ENCODE measurements at places on chromosomes 2 and 18. TPM values are rescaled to one million over a fixed set of nuclear protein-coding genes. Genes with fewer than 3 reads are reported as not detected.

- DNase-seq: no peak
Observed at GRCh38 chr2:67378555-67378954, 18.6 kb upstream of the ETAA1 start.

DNA sequence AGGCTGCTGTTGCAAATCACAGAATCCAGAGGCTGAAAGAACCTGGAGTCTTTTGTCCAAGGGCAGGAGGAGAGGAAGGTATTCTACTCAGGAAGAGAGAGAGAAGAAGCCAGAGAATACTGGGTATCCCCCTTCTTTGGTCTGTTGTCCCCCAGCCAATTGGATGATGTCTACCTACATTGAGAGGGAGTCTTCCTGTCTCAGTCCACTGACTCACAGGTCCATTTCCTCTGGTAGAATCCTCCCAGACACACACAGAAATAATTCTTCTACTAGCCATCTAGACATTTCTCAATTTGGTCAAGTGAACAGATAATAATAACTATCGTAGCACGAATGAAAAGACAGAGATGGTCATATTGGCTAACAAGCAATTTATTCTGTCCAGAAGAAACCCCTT is 416.4 kb upstream of the UBE2E3 start:
- no peak for DNase-seq

- no peak for DNase-seq
Observed at GRCh38 chr2:120844070-120844738, 108.5 kb downstream of the GLI2 start.

DNA sequence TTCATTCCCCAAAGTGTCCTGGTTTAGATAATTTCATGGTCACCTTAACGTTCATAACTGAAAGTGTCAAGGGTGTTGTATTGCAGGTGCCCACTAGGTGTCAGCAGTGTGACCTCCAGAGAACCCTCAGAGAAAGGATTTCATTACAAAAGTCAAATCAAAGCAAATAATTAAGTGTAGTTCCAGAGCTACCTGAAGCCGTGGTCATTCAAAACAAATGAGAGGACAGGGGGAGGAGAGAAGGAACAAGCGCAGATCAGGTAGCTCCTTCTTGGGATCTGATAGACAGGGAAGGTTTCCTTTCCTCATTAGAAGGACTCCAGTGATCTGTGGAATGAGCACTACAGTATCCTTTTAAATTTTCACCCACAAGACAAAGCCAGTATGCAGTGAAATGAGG is at the start of gene SLC9A4:
TSS of gene SLC9A4 (plus strand) at position 207 of the 400 bp plus-strand sequence. CDS start 534 bp downstream, outside the sequence.
- peak; percentile 38 for DNase-seq

KRTCAP3 gene
- polyA plus RNA-seq: 6.7 TPM

DNA sequence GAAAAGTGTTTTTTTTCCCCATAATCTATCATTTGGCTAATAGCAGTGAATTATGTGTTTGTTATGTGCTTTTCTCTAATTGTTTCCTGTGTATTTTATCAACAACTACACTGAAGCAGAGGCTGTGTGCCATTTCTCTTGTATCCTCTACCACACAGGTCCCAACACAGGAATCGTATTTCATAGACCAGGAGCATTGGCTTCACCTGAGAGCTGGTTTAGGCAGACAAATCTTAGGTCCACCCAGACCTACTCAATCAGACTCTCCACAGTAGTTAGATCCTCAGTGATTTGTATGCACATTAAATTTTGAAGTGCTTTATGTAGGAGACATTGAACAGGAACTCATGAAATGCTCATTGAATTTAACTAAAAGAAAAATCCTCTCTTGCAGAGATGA is 109.2 kb downstream of the FSHR start:
- no peak for DNase-seq

GRCh38 chr18:5490753-5491480 is 52.9 kb downstream of the EPB41L3 start:
- no peak for DNase-seq

C1QL2 gene
- polyA plus RNA-seq: not detected

DNA sequence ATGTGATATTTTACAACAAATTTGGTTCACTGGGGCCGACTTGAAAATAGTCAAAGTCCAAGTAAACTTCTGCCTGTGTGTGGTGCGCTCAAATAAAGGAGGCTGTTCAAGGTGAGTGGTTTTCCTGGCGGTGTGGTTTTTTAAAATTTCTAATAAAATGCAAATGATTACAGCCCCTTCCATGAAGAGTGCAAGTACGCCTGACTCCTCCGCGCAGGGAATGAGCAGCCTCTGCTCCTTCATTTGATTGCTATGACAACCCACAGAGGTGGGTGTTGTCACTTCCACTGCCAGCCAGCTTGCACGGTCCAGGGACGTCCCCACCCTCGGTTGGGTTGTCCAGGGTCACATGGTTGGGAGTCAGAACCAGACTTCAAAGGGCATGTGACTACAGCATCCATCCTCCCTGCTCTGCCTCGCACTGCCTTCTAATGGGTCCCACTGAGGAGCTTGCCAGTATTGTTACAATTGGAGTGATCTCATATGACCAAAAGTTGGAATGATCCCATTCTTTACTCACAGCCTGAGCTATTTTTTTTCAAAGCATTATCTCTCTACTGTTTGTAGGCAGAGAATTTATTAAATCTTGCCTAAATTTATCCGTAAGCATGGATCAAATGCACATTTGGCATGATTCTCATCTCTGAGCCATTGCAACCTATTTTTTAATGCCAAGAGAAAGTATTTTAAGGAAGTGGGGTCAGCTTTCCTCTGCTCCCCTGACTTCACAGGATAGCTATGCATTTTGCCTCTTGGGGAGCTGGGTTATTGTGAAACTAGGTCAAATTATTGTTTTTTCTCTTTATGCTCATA is 121.3 kb downstream of the AGAP1 start:
- DNase-seq: no peak

GALNT13 gene
- not detected for polyA plus RNA-seq

- no peak for DNase-seq
Observed at GRCh38 chr2:183497861-183498260, 373.6 kb downstream of the NUP35 start.

DHRS9 gene
- polyA plus RNA-seq: 0.25 TPM

- DNase-seq: no peak
Observed at GRCh38 chr18:63162271-63163014, 157.1 kb downstream of the BCL2 start.

DNA sequence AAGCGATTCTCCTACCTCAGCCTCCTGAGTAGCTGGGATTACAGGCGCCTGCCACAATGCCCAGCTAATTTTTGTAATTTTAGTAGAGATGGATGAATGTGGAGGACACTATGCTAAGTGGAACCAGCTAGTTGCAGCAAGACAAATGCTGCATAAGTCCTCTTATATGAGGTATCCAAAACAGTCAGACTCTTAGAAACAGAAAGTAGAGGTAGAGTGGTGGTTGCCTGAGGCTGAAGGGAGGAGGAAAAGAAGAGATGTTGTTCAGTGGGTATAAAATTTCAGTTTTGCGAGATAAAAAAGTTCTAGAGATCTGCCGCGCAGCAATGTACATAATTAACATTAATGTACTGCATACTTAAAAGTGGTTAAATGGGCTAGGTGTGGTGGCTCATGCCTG is 145.3 kb upstream of the SPRED2 start:
- DNase-seq: no peak

- DNase-seq: no peak
Observed at GRCh38 chr18:79760348-79760747, 37.4 kb upstream of the KCNG2 start.

EGR4 gene
- not detected for polyA plus RNA-seq

- no peak for DNase-seq
Observed at GRCh38 chr2:130878933-130879332, 42.2 kb downstream of the ARHGEF4 start.

- no peak for DNase-seq
Observed at GRCh38 chr2:223068071-223068470, 16.1 kb downstream of the KCNE4 start.

DNA sequence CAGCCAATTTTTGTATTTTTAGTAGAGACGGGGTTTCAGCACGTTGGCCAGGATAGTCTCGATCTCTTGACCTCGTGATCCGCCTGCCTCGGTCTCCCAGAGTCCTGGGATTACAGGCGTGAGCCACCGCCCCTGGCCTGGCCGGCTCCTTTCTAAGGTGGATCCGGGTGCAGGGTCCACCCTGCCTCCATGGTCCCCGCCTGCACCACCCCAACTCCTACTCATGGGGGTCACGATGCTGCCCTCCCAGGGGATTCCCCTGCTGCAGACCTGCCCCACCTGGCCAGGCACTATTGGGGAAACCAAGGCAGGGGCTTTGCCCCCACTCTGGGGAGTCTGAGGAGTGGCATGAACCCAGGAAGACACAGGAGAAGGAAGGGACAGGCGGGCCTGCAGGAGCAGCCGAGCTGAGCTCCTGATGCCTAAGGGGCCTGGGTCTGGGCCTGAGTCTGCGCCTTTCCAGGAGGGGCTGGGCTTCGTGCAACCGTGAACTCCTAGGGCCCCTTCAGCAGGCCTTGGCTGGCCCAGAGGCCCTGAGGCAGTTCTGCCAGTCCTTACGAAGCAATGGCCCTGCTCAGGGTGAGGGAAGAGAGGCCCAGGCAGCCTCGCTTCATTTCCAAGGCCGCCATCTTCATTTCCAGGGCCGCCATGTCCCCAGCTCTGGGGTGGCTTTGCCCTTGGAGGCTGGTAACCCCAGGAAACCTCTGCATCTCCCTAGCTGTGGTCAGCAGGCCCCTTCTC is 67.2 kb upstream of the SMAD7 start:
- peak; percentile 8 for DNase-seq

- no peak for DNase-seq
Observed at GRCh38 chr2:9639000-9639602, 8.3 kb upstream of the YWHAQ start.

GRCh38 chr2:207506426-207506825 is 23.3 kb upstream of the CREB1 start:
- DNase-seq: no peak

SPHKAP gene
- not detected for polyA plus RNA-seq

DNA sequence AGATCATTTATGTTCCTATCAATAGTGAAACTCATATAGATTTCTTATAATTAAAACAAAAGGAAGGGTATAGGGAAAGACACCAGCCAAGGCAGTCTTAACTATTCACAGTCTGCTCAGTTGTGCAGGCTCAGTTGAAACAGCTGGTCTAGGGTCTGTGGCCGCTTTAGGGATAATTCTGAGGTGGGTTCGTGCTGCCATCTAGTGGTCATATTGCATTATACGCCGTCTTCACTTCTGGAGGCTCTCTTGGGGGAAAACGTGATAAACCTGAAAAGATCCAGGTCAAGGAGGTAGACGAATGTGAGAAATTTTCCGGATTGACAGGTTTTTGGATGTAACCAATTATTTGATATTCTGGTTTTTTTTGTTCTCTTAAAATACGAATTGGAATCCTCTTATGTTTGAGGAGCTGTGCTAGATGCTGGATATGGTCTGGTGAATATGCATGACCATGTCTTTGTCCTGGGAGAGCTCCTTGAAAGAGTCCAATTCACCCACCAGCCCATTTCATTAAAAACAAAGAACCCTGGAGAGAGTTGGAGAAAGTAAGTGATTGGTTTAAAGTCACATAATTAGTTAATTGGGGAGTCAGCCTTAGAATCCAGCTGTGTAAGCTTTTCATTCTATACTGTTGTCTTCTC is 492.4 kb downstream of the PLCL1 start:
- DNase-seq: peak; percentile 49

- DNase-seq: no peak
Observed at GRCh38 chr2:230602562-230603230, 109.9 kb upstream of the CAB39 start.

DNA sequence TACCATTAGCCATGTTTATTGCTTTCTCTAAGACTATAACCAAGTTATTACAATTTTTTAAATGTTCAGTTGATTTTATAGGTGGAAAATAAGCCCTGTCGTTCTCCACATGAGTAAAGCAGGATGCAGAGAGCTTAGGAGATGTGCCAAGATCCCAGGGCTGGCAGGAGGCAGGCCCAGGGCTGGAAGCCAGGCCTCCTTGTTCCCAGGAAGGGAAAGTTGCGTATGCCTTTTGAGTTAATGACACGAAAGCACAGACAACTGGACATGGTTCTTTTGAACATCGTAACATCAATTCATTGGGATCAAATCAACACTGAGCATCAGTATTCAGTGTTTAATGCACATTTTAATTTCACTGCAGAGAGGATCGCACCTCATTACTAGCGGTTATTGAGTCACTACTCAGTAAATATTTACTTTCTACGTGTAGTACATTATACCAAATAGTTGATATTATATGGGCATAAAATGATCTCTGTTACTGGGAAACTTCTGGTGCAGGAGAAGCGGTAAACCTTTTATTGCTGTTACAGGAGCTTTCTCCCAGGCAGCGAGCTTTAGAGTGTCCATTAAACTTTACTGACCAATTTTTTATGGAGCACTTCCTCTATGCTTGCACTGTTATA is 60.0 kb downstream of the RNF144A start:
- DNase-seq: no peak

RGPD4 gene
- polyA plus RNA-seq: not detected

RESP18 gene
- not detected for polyA plus RNA-seq

GRCh38 chr18:49959176-49959575 is 145.8 kb upstream of the ACAA2 start:
- no peak for DNase-seq

GRCh38 chr2:14199040-14199439 is 433.5 kb upstream of the LRATD1 start:
- no peak for DNase-seq

PRKCE gene
- polyA plus RNA-seq: 3.9 TPM

DNA sequence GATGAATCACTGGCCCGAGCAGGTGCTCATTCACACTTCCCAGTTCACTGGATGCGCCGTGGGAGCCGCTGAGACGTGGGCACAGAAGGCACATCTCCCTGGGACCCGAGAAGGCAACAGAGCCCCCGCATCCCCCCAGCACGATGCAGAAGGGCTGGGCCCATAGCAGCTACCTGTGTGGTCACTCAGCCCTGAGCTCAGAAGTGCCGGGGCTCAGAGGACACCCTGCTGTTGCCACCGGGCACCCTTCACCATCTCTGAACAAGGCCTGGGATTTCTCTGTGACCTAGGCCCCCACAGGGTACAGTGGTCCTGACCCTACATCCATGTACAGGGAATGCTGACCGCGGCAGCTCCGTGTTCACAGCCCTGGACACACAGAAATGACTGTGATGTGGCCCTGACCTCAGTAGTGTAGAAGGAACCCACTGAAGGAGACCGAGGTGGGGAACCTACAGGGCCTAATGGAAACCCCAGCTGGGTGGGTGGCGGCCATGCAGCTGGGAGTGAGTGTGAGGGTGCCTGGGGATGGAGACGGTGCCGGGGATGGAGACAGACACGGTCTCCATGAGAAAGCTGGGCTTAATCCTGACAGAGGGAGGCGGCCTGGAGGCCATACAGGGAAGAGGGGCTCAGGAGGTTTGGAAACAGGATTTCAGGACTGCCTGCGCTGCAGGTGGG is 111.9 kb upstream of the OTOS start:
- no peak for DNase-seq

- no peak for DNase-seq
Observed at GRCh38 chr18:24460388-24460787, at the start of gene HRH4. HRH4 (plus strand) TSS chr18:24460637; CDS start chr18:24460729, 92 bp downstream.

- DNase-seq: no peak
Observed at GRCh38 chr18:58175122-58175785, 131.2 kb downstream of the NEDD4L start.

Data from liver (tissue), 10 donors.